T-helper 22 cell (primary cell): ENCODE measurements at places on chromosomes 4 and X.

DNA sequence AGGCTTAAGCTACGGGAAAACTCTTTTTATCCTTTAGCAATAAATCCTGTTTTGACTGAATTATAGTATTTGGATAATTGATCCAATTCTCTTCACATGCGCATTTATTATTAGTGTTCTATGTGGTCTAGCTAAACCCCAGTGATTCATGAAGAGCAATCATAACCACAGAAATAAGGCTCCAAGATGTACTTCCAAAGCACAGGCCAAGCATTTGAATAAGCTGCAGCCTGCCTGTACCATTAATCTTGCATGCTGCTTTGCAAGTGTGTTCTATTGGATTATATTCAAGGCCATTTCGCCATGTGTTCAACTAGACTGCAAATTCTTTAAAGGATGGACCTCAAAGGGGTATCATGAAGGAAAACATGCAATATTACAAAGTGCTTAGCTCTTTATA lies 385.2 kb upstream of the FAT1 start:
- no peak for DNase-seq

- DNase-seq: no peak
These were observed 29.3 kb upstream of the BCOR start for GRCh38 chrX:40127052-40127451.

GRCh38 chr4:74613266-74613665 lies 168.3 kb downstream of the AREG start:
- no peak for DNase-seq

- no peak for DNase-seq
These were observed 33.2 kb downstream of the UNC5C start for GRCh38 chr4:95515589-95515988.

DNA sequence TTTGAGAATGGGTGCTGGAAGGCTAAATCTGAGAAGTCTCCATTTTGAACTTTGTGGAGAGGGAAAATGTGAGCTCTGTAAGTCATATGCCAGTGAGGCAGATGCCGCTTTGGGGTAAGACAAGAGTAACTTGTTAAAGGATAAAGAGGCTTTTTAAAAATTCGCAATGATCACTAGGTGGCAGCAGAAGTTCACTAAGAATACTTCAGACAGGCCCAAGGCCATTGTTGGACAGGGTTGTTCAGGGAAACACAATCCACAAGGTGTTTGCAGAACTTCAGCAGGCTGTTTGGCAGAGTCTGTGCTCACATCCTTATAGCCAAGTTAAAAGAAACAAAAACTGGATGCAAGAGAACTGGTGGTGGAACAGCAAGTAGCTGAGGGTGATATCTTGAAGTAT lies 13.7 kb upstream of the PIGA start:
- DNase-seq: no peak

GRCh38 chrX:637660-638481 lies 7.3 kb downstream of the SHOX start:
- DNase-seq: no peak

DNA sequence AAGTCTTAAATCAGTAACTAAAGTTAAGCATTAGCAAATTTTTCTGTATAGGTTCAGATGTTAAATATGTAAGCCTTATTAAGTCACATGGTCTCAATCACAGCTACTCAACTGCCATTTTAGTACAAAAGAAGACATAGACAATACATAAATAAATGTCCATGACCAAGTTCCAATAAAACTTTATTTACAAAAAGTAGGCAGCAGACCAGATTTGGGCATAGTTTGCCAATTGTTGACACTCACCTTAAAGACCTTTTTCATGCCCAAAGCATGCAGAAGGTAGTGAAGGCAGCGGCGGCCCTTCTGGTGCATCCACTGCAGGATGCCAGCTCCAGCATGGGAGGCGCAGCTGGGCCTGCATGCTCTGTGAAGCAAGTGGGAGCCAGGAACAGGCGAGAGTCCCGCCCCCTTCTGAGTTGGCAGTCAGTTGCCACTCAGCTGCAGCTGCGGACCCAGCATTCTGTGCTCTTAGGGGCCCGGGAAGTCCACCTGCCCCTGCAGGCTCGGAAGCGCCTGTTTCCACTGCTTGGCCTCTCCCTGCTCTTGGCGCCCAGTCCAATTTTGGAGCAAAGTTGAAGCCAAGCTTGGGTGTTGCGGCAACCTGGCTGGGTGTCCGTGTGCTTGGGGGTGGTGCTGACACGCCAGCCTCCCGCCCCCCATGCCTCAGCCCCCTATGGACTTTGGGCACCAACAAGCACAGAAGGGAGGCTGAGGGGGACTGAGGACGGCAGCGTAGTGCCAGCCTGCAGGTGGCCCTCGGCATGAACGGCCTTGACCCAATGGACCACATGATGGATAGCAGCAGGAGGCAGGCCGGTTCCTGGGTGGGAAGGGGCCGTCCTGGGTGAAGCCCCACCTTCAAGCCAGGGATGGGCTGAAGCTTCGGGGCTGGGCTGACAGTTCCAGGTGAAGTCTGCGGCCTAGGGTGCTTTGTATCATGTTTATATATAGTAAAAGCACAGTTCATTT lies 42.4 kb upstream of the PABPC4L start:
- DNase-seq: no peak

GRCh38 chr4:2804973-2805501 lies 12.2 kb downstream of the SH3BP2 start:
- DNase-seq: no peak

GRCh38 chr4:4607336-4608213 lies 65.7 kb upstream of the STX18 start:
- no peak for DNase-seq

DNA sequence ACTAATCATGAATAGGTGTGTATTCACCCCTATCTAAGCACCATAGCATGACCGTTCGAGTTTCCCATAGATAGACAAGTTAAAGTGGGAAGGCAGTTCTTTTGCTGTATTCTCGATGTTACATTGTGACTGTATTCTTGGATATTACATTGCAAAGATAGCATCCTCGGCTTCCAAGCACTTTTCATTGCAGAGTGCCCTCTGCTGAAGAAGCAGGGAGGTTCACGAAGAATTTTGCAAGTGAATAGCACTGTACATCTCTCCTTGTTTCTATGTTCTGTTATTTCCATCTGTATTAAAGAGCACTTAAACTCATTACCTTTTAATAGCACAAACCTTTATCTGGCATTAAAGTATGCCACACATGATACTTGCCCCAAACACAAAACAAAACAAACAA lies 426.7 kb upstream of the ARX start:
- DNase-seq: no peak

- DNase-seq: no peak
These were observed 163.1 kb upstream of the PLAC1 start for GRCh38 chrX:134821370-134821769.

GRCh38 chrX:46959101-46959500 lies 46.9 kb downstream of the JADE3 start:
- no peak for DNase-seq

GRCh38 chr4:137124278-137124932 lies 407.9 kb downstream of the PCDH18 start:
- DNase-seq: no peak

- no peak for DNase-seq
These were observed 256.9 kb downstream of the ANKRD50 start for GRCh38 chr4:124455671-124456070.

GRCh38 chr4:82799006-82799881 lies 648 bp upstream of the SCD5 start:
- no peak for DNase-seq

GRCh38 chr4:4377732-4378460 lies 9.0 kb upstream of the NSG1 start:
- no peak for DNase-seq

DNA sequence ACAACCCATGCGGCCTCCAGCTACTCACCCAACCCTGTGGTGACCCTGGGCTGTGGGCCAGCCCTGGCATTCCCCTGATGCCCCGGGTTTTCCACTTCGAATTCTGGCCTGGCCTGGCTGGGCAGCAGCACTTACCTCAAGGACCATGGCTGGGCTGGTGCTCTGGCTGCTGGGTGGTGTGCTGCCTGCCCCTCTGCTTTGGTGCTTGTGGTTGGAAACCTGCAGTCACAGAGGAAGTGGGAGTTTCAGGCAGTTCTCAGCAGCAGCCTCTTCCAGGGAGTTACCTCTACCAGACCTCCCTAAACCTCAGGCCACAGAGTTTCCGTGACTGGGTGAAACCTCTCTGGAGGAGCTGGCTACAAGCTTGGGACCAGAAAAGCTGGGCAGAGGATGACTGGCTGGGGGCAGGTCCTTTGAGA lies at the start of gene CXCR3:
CXCR3 (minus strand) TSS at position 209 of the 419 bp plus-strand sequence; CDS start at position 147, 62 bp downstream.
- peak; percentile 56 for DNase-seq

- no peak for DNase-seq
These were observed 198.5 kb upstream of the FAM241A start for GRCh38 chr4:111946800-111947199.
